ENCODE measurements at places on chromosomes 13 and 19. TPM values are rescaled to one million over a fixed set of nuclear protein-coding genes. Genes with fewer than 3 reads are reported as not detected.
A peak's percentile ranks its signal among the peaks of the same experiment; 100 is the strongest.

DNA sequence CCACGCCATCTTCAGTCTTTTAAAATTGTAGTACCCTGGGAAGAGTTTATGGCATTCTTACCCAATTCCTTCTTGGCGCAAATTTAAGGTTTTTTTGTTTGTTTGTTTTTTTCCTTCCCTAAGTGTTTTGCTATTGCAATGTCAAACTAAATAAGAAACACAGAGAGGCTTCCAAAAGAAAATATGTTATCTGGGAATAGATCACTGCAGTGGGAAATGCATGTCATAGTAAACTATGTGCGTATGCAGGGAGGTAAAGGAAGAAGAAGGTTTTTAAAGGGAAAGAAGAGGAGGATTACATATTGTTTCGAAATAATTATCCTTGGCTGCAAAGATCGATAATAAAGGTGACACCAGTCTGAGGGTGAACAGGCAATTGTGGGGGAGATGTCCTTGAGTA is 13.2 kb downstream of the CLEC11A start:
- H3K4me3 ChIP-seq = no peak overlapping the region
- no peaks in the 10 kb centered on the region for H3K36me3 ChIP-seq
- H3K27me3 ChIP-seq = peaks cover 19% of the 10 kb centered on the region
- H3K4me1 ChIP-seq = no peaks in the 10 kb centered on the region

- no peaks in the 10 kb centered on the region for H3K4me1 ChIP-seq
- H3K36me3 ChIP-seq = no peaks in the 10 kb centered on the region
Measured at GRCh38 chr19:5571777-5572176, 4.0 kb upstream of the TINCR start.

ASPDH gene
- not detected for total RNA-seq

ZNF20 gene
- 3.7 TPM for total RNA-seq

CTXN1 gene
- not detected for total RNA-seq

DNA sequence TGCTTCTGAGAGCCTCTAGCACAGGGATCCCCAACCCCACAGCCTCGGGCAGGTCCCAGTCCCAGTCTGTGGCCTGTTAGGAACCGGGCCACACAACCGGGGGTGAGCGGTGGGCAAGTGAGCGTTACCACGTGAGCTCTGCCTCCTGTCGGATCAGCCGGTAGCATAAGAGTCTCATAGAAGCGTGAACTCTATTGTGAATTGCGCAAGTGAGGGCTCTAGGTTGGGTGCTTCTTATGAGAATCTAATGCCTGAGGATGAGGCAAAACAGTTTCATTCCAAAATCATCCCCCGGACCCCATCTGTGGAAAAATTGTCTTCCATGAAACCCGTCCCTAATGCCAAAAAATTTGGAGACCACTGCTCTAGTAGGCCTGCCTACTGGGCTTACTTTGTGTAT is 87.0 kb upstream of the UBL3 start:
- H3K27me3 ChIP-seq = no peaks in the 10 kb centered on the region
- peak overlapping the region; percentile 90 for H3K4me3 ChIP-seq
- peaks cover 24% of the 10 kb centered on the region for H3K36me3 ChIP-seq

WTIP gene
- total RNA-seq = 0.69 TPM

ATP8A2 gene
- 0.22 TPM for total RNA-seq

All from activated CD4-positive, alpha-beta T cell treated with anti-CD3 and anti-CD28 coated beads, Interleukin-2, amount 10 ng/mL, durations not matched to agents 7 days and 5 days (primary cell).